ENCODE measurements at places on chromosomes 3 and 15.

DNA sequence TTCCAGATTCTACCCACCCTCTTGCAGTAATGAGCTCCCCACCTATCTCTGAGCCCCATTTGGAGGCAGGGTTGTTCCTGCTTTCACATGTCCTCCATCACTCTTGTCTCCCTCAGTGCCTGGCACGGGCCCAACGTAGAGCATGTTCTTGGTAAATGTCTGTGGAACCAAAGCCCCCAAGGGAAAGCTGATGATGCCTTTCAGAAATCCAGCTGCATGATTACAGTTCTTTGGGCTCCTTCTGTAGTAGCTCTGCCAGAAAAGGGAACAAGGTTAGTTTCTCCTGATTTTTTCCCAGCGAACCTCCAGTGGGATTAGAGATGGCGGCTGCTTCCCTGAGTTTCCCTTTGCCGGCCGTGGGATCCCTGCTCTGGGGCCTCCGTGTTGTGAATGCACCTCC is 39.3 kb downstream of the CGNL1 start:
- no peak for DNase-seq

- no peak for DNase-seq
Measured at GRCh38 chr15:94386351-94386750, 155.0 kb downstream of the MCTP2 start.

GRCh38 chr15:92324101-92324963 is 69.3 kb upstream of the ST8SIA2 start:
- DNase-seq, result no peak

DNA sequence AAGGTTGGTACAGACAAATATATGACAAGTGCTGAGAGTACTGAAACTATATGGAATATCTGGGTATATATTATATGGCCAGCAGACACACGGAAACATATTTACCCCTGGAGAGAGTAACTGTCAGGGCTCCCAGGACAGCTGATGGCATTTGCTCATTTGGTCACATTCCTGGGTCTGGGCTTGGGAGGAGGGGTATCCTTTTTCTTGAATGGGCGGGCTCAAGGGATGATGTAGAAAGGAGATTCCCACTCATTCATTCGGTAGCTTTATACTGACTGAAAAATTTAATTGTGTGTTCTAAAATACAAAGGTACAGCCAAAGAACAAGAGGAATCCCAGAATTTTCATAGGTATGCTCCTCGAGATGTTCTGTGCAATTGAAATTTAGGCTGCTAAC is 131.0 kb downstream of the KCNAB1 start:
- DNase-seq, result no peak
